ENCODE measurements at places on chromosomes 3 and 15.

GRCh38 chr3:13173186-13173585 lies 100.0 kb upstream of the IQSEC1 start:
- DNase-seq, result no peak

- no peak for DNase-seq
These were observed 23.2 kb downstream of the CPEB1 start for GRCh38 chr15:82624008-82624407.

DNA sequence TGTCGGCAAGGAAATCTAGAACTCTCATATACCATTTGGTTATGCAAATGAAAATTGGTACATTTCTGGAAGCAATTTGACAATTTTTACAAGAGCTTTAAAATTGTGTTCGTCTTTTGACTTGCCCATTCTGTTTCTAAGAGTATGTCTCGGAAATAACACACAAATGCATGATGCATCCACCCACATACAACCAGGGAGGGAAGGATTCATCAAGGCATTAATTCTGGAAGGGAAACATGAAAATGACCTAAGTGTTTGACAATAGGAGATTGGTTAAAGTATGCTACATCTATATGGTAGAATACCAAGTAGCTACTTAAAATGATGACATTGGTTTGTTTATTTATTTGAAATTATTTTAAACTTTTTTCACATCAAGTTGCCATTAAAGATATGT lies 58.6 kb downstream of the PIAS1 start:
- no peak for DNase-seq

DNA sequence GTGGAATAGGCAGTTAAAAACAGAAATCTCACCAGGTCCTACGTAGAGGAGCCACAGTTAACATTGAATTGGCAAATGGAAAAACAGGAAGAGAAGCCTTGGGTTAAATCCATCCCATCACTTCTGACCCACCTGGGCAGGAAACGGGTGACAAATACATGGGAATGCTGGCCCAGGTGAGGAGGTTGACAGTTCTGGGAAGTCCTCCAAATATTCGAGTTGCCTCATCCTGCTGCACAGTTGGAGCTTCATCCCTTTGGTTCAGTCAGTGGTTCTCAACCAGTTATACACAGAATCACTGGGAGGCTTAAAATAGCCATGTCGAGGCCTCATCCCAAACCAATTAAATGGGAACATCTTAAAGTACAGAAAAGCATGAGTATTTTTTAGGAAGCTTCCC lies 5.3 kb downstream of the MYZAP start:
- DNase-seq, result no peak

GRCh38 chr3:25184641-25185250 lies 243.3 kb upstream of the RARB start:
- no peak for DNase-seq

- DNase-seq, result no peak
These were observed 21.9 kb downstream of the FEM1B start for GRCh38 chr15:68299436-68299835.

DNA sequence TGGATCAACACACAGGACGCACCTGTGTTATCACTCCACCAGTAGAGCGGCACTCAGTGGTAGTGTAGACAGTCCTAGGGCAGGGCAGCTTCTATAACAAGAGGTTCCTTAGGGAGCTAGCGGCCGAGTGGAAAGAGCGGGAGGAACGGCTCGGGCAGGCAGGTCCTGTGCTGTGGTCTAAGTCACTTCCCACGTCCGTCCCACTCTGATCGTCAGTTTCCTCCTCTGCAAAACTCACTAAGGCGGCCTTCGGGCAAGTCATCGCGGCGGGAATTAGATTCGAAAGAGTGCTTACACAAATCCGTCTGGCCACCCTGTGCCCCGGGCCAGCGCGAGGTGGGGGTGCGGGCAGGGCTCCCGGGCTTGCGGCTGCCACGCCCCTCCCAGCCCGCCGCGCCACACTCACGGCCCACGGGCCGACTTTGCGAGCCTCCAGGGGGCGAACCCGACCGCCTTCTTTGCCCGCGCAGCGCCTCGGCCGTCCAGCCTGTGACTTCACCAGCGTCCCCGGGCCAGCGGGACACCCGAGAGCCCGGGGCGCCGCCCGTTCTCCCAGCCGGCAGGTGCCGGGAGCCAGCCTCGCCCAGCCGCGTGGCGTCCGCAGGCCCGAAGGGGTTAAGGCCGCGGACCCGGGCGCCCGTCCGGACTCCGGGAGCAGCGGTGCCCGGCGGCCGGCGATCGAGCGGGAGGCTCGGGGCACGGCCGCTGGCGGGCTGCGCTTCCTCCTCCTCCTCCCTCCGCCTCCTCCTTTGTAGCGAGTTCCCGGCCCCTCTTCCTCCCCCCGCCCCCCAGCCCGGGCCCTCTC lies 416 bp upstream of the CORO2B start:
- DNase-seq, result no peak

GRCh38 chr15:83283138-83283812 lies 1.2 kb downstream of the BNC1 start:
- DNase-seq, result no peak

GRCh38 chr3:189799366-189799765 lies 168.2 kb downstream of the TP63 start:
- no peak for DNase-seq

- no peak for DNase-seq
These were observed 43.7 kb downstream of the IGSF11 start for GRCh38 chr3:118990823-118991560.

- DNase-seq, result no peak
These were observed 602.3 kb upstream of the SUCLG2 start for GRCh38 chr3:68256635-68257223.

DNA sequence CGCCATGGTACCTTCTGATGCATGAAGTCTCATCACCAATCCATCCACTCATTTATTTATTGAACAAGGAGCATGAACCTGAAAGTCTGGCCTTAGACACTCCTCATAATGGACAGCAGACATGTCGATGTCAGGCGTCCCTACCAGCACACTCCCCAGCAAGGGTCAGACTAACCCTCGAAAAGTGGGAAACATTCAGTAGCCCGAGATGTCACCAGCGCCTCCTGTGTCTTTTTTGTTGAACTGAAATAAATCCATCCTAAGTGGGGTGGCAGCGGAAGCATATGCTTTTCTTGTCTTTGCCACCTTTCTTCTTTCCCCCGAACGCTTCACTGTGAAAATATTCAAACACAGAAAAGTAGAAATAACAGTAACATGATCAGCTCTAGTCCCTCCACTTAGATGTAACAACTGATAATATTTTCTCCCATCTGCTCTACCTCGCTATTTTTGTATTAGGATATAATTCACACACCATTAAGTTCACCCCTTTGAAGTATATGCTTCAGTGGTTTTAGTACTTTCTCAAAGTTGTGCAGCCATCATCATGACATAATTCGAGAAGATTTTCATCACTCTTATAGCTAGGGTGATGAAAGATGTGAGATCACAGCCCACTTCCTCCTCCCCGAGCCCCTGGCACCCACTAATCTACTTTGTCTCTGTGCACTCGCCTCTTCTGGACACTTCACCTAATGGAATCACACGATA lies 121.6 kb downstream of the ADAMTS17 start:
- no peak for DNase-seq
